ENCODE measurements at places on chromosomes 7 and 10. TPM values are rescaled to one million over a fixed set of nuclear protein-coding genes. Genes with fewer than 3 reads are reported as not detected.

- no peak overlapping the region for H3K27ac ChIP-seq
- H3K36me3 ChIP-seq: no peaks in the 10 kb centered on the region
- no peak overlapping the region for H3K4me3 ChIP-seq
- no peak for DNase-seq
Measured at GRCh38 chr10:132422903-132423825, 26.2 kb downstream of the PWWP2B start.

- peaks cover 4% of the 10 kb centered on the region for H3K4me1 ChIP-seq
- DNase-seq: peak; percentile 88
- H3K4me3 ChIP-seq: peak overlapping the region; percentile 63
- H3K36me3 ChIP-seq: no peaks in the 10 kb centered on the region
Measured at GRCh38 chr7:120856621-120857352, 1.2 kb downstream of the TSPAN12 start.

- no peak overlapping the region for H3K27ac ChIP-seq
- no peaks in the 10 kb centered on the region for H3K36me3 ChIP-seq
- H3K27me3 ChIP-seq: no peaks in the 10 kb centered on the region
- peak overlapping the region; percentile 27 for H3K4me3 ChIP-seq
- no peak for DNase-seq
Measured at GRCh38 chr7:78489476-78490240, 691.1 kb downstream of the PHTF2 start.

GRCh38 chr10:133295426-133296320 lies 13.0 kb downstream of the TUBGCP2 start:
- H3K4me3 ChIP-seq: no peak overlapping the region
- no peak overlapping the region for H3K27ac ChIP-seq
- peaks cover 18% of the 10 kb centered on the region for H3K4me1 ChIP-seq
- H3K27me3 ChIP-seq: no peaks in the 10 kb centered on the region
- peaks cover 63% of the 10 kb centered on the region for H3K36me3 ChIP-seq
- no peak for DNase-seq

DNA sequence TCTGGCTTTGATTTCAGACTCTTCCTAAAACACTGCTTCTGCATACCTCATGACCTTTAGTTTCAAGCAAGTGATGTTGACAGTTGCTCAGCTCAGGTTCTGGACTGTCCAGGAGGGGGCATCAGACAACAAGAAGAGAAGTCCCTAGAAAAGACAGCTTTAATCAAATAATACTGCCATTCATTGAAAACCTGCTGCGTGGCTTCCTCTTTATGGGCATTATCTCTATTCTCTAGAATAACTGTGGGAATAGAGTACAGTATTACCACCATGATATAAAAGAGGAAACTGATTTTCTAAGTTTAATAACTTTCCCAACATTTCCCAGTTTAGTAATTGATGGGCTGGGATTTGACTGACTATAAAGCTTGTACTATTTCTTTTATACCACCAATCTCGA lies 170.4 kb downstream of the SNX13 start:
- H3K27me3 ChIP-seq: no peaks in the 10 kb centered on the region
- no peak overlapping the region for H3K4me3 ChIP-seq
- H3K4me1 ChIP-seq: peaks cover 22% of the 10 kb centered on the region
- H3K36me3 ChIP-seq: no peaks in the 10 kb centered on the region
- peak; percentile 69 for DNase-seq

GRCh38 chr10:49448924-49449323 lies 53.0 kb upstream of the DRGX start:
- no peaks in the 10 kb centered on the region for H3K4me1 ChIP-seq
- DNase-seq: no peak
- H3K4me3 ChIP-seq: no peak overlapping the region
- H3K27ac ChIP-seq: no peak overlapping the region

DNA sequence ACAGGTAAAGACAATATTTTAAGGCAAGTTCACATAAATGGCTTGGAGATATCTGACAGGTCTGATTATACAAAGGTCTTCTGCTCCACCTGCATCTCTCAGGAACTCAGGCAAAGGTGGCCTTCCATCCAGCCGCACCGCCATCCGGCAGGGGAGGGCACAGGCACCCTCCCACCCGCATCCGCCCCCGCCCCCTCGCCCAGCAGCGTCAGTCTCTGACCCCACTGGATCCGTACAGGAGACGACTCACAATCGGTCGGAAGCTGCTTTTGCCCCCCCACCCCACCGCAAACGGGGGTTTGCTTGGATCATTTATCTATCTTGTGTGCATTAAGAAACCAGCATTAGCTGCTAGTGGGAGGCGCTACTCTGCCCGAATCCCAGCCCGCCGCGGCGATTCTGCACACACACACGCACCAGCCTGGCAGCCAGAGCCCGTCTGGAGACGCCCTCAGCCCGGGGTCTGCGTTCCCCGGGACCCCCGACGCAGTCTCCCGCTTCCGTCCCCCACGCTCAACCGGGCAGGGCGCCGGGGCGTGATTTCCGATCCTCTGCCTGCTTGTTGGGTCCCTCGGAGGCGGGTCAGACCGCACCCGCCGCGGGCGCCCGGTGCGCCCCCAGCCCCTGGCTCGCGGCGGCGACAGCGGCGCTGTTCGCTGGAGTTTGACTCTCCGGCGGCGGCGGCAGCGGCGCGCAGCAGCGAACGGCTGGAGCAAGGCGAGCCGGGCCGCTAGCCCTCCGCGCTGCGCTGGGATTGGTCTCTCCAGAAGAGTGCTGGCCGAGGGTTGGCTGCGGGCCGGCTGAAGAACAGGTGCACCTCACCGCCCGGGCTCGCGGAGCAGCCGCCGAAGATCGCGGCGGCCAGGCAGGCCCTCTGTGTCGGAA lies 820 bp upstream of the NRG3 start:
- peak; percentile 76 for DNase-seq
- no peak overlapping the region for H3K4me3 ChIP-seq
- no peaks in the 10 kb centered on the region for H3K36me3 ChIP-seq
- H3K4me1 ChIP-seq: no peaks in the 10 kb centered on the region
- H3K27ac ChIP-seq: no peak overlapping the region

The INA gene
- 0.29 TPM for total RNA-seq

Data from osteoblast (primary cell).